Hematopoietic multipotent progenitor cell treated with erythropoietin and hydrocortisone succinate and interleukin-3 and kit ligand, for 6 days (in vitro differentiated cells): ENCODE measurements at places on chromosomes 4 and X.

- no peak for DNase-seq
Observed at GRCh38 chrX:16743604-16744325, 24.4 kb downstream of the SYAP1 start.

GRCh38 chrX:26254436-26254835 lies 38.5 kb downstream of the MAGEB5 start:
- no peak for DNase-seq

DNA sequence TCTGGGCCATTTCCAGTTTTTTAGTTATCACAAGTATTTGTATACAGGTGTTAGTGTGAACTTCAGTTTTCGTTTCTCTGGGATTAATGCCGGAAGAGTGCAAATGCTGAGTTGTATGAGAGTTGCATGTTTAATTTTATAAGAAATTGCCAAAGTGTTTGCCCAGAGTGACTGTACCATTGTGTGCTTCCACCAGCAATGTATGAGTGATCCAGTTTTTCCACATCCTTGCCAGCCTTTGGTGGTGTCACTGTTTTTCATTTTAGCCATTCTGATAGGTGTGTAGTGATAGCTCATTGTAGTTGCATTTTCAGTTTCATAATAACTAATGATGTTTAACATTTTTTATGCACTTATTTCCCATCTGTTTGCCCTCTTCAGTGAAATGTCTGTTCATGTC lies 18.4 kb downstream of the PLS3 start:
- DNase-seq: no peak

- no peak for DNase-seq
Observed at GRCh38 chr4:55447108-55447708, 51.5 kb downstream of the TMEM165 start.

DNA sequence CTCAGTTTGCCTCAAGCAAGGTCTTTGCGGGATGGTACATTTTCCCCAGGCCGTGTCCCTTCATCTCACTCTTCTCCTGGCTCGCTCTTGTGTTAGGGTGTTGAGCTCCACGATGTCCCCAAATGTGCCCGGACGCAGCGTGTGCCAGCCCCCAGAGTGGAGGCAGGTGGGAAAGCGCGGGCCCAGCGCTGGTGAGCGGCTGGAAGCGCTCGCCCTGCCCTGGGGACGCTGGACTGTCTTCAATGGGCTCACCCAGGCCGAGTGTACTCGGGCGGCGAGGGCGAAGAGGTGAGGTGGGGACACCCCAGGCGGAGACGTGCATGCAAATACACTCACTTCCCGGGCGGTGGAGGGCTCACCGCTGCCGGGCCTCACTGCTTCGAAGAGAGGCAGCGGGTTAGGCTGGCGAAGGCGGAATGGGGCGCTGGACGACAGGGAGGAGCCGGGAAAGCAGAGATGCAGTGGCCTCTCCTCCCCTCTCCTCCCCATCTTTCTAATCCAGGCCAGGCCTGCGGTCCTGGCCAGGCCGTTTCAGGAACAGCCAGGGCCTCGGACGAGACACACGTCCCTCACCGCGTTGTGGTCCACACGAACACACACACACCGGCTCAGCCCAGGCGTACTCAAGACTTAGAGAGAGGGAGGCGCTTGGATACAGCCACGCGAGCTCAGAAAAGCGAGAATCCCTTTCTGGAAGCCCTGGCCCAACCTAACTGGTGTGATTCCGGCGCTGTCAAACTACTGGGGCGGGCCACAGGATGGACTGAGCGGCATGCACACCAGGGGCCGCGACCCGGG lies 2.2 kb downstream of the NKX6-1 start:
- peak; percentile 7 for DNase-seq

GRCh38 chrX:149937871-149938426 lies 342 bp downstream of the EOLA2 start:
- DNase-seq: peak; percentile 21

DNA sequence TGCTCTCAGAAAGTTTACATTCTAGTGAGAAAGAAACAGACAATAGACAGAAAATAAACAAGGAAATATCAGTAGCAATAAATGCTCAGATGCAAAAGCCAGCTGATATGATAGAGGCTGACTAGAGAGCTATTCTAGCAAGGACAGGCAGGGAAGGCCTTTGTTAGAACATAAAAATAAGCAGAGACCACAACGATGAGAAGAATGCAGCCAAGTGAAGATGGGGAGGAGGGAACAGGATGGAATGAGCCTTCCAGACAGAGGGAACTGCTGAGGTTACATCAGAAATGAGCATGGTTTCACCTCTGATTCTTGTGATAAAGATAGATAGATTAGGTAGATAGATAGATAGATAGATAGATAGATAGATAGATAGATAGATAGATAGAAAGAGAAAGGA lies 7.6 kb upstream of the SOWAHB start:
- DNase-seq: no peak

DNA sequence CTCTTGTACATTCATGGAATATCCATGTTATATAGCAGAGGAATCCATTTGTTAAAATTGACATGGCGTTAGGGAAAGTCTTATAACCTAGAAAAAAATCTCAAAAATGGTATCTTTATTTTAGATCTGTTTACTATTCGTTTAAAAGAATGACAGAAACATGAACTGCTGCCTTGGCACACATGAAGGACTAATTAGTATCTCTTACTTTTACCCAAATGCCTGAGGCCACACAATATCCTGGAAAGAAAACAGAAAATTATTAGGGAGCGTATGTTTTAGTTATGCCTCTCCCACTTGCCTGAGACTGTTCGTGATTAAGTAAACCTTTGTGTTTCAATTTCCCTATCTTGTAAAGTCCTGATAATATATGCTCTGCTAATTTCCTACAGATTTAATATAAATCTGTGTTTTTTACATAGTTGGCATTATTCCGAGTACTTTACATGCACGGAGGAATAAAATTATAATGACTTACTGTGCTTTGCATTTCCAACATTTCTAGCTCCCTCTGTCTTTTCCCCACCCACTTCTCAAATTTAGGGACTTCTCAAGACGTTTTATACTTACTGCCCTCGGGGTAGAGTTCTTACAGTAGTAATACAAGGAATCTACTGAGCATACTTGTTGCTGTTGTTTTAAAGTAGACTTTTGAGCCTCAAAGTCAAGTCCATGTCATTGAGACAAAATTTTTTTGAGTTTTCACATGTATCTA lies 147.3 kb downstream of the VEGFC start:
- DNase-seq: no peak

DNA sequence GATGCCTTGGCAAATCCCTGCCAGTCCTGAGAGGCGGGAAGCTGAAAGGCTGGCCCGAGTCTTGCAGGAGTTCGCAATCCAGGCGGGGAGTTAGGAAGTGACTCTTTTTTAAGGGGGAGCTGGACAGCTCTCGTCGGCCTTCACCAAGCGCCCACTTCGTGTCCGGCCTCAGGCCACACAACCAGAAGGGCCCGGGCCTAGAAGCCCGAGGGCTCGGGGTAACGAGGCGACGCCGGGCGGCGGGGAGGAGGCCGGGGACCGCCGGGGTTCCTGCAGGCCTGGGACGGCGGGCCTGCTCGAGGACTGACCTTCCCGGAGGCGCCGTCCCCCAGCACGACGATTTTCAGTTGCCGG lies 395 bp downstream of the RAB28 start:
- no peak for DNase-seq

DNA sequence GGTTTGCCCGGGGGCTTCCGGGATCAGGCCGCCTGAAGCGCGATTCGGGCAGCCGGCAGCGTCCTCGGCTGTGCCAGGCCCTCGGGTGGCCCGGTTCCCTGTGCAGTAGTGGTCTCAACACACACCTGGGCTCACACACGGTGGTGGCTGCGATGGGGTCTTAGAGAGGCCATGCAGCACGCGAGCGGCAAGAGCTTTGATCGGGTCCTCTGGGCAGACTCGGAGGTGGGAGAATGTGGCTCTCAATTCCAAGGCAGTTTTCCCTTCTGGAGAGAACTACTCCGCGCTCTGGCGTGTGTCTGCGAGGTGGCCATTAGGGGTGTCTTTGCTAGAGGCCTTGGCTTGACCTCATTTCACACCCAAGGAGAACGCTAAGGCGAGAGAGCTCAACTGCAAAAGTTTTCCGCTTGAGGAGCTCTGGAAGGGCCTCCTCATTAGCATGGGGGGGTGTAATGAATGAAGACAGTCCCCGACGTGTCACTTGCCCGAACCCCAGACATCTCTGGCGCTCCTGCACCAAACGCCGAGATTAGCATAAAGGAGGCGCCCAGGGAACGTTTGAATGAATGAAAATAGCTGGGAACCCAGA lies 771 bp upstream of the RBPJ start:
- DNase-seq: peak; percentile 75

DNA sequence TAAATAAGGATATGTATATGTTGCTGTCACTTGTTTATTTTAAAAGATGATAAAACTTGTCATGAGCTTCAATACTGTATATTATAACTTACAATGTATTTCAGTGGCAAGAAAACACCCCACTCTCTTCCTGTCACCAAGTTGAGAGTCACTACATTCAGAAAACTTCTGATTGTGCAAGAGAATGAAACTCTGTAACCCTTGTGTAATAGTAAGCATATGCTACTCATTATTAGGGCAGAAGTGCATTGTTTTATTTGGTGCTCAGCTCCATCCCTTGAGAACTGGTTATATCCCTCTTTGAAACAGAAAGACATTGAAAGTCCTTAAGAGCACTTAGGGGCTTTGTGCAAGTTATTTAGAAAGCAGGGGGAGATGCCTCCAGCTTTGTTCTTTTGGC lies 594.5 kb downstream of the ARAP2 start:
- DNase-seq: no peak

DNA sequence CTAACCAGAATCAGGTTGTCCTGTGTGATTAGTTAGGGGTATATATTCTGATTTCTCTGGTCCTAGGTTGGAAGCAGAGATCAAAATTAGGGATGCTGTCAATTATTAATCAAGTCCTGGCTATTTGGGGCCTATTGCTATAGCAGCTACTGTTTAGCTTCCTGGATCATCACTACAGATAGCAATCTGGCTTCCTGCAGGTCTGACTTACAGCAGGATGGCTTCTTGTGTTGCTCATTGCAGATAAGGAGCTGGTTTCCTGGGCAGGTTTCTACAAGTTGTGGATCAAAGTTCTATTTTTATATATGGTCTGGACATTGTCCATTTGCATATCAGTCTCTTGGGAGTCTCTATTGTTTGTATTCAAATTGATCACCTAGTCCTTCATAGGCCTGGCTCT lies 57.7 kb upstream of the C4orf54 start:
- peak; percentile 11 for DNase-seq

GRCh38 chr4:137610960-137611359 lies 78.7 kb upstream of the PCDH18 start:
- peak; percentile 4 for DNase-seq

GRCh38 chr4:110635163-110635865 lies 12.4 kb upstream of the PITX2 start:
- no peak for DNase-seq

- DNase-seq: peak; percentile 41
Observed at GRCh38 chrX:24646745-24647182, 383 bp downstream of the PCYT1B start.

DNA sequence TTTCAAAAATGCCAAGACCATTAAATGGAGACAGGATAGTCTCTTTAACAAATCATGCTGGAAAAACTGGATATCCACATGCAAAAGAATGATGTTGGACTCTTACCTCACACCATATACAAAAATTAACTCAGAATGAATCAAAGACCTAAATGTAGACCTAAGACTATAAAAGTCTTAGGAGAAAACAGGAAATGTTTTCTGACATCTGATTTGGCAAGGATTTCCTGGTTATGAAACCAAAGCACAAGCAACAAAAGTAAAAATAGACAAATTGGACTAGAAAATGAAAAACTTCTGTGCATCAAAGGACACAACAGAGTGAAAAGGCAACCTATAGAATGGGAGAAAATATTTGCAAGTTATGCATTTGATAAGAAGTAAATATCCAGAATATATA lies 37.6 kb downstream of the ARFIP1 start:
- DNase-seq: peak; percentile 11
